Activated naive CD4-positive, alpha-beta T cell (primary cell): ENCODE measurements at places on chromosomes 12 and 14.

GRCh38 chr14:72201645-72202044, 269.4 kb downstream of the RGS6 start:
- no peak for DNase-seq

GRCh38 chr12:111122458-111122878, 202.1 kb upstream of the MYL2 start:
- DNase-seq = no peak

DNA sequence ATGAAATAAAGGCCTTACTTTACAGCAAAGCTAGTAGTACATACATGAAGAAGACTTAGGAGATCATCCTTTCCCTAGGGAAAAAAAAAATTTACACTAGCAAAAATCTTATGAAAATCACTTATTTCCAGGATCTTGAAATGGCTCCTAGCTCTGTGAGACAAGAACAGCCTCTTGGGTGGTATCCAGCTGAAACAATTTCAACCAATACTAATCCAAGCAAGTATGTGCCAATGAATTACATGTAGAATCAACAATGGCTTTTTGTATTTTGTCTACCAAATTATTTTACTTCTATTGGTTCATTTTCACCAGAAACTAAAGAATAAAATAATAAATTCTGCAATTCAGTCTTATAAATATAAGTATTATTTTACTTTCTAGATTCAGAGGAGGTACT, 2.7 kb upstream of the SLCO1A2 start:
- DNase-seq = no peak

DNA sequence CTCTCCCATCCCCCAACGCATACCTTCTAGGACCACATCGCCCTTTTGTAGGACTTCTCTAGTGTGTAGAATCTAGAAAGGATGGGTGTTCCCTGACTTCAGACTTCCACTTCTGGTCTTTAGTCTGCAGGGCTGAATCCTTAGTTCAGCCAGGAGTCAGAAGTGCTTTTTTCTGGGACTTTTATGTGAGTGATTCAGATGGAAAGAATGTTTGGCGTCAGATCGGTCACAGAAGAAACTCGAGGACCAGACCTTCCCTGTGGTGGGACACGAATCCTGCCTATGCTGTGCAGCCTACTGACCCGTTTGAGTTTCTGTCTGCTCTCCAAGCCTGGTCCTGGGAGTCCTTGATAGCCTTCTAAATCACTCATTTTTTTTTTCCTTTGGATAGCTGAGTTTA, 165.4 kb upstream of the SSTR1 start:
- no peak for DNase-seq

GRCh38 chr14:81591266-81591665, 57.6 kb upstream of the SEL1L start:
- DNase-seq = no peak

DNA sequence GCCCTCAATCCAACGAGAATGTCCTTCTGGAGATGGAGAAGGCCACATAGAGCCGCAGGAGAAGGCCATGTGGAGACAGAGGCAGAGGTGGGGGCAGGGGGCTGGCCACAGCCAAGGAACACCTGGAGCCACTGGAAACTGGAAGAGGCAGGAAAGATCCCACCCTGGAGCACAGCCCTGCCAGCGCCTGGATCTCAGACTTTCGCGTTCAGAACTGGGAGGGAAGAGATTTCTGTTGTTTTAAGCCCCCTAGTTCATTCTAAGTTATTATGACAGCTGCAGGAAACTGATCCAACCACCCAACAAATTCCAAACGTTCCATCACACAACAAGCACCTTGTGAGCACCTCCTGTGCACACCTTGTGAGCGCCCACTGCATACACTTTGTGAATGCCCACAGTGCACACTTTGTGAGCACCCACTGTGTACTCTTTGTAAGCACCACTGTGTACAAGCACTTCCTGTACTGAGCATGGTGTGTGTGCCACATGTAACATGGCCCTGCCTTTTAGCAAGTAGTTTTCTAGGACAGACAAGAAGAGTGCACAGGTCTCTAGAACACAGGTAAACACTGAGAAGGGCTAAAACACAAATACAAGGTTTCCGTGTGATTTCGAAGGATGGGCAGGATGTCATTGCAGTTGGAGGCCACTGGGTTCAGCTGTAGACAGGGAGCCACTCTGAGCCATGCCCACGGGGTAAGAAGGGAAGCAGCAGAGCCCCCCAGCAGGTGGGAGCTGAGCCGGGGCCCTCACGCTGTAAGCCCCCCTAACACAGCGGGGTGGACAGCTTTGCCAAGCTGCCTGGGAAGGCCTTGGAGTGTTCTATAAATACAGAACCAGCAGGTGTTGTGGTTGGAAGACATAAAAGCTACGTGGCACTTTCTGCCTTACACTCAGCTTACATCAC, 15.4 kb downstream of the RIMBP2 start:
- no peak for DNase-seq

GRCh38 chr14:92847749-92848148, 53.6 kb downstream of the GOLGA5 start:
- DNase-seq = no peak

- DNase-seq = no peak
Measured at GRCh38 chr12:1885082-1885596, 33.3 kb downstream of the CACNA2D4 start.

GRCh38 chr14:75980856-75981255, 939 bp downstream of the TGFB3 start:
- no peak for DNase-seq

GRCh38 chr12:14256121-14256520, 109.4 kb upstream of the ATF7IP start:
- no peak for DNase-seq

DNA sequence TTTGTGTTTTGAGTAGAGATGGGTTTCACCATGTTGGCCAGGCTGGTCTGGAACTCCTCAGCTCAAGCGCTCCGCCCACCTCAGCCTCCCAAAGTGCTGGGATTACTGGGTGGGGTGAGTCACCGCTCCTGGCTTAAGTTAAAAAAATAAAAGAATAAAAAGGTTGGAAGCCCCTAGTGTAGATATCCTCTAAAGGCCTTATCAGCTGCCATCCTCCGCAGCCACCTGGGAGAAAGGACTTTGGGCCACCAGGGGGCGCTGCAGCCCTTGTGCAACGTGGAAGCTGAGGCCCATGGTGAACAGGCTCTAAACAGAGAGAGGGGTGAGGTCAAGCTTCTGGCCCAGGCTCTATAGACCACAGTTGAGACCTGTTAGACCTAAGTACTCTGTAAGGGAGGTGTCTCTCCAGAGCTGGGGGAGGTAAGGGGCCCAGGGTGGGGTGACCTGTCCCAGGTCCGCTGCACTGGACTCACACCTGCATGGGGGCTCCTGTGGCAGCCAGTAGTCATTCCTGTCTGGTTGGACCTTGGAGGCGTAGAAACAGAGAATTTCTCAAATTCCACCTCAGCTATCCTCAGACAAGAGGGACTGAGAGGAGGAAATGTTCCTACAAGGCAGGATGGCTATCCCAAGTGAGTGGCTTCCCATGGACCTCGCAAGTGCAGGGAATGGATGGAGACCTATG, 14.0 kb upstream of the RACGAP1 start:
- peak; percentile 80 for DNase-seq

DNA sequence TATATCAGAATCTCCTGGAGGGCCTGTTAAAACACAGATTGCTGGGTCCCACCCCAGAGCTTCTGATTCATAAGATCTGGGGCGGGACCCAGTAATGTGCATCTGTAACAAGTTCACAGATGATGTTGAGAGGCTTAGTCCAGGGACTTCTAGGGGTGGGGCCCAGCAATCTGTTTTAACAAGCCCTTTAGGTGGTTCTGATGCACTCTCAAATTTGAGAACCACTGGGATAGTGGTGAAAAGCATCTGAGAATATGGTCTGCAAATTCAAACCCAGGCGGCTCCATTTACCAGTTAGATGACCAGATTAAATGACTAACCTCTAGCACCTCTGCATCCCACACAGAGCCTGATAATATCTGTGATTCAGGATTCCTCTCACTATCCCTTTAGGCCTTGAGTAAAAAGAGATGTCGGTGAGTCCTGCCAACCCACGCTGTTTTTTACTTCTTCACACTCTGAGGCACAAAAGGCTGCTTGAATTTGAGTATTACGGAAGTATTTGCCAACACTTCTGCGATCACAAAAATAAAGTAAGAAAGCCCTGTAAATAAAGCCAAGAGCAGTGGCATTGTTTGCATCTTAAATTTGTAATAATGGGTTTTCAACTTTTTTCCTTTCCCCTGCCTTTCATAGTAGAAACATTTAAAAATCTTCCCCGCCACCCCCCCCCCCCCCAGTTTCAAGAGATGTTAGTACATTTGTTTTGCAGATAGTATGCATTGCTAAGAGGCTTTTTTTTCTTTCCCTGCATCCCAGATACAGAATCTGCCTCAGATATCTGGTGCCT, 1.8 kb upstream of the FRS2 start:
- no peak for DNase-seq

DNA sequence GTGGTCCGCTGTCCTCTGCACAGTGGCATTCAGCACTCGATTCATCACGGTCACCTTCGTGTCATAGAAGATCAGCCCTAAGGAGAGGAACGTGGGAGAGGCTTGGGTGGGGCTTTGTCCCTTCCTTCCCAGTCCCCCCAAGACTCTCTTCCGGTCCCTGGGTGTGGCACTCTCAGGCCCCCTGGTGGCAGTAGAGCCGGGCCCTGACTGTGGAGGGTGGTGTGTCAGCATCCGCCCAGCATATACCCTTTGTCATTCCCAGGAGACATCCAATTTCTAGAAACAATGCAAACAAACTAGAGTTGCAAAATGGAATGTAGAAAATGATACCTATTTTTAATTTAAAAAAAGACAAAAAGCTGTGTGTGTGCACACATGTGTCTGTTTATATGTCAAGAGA, 45.0 kb downstream of the TRAFD1 start:
- DNase-seq = peak; percentile 16

DNA sequence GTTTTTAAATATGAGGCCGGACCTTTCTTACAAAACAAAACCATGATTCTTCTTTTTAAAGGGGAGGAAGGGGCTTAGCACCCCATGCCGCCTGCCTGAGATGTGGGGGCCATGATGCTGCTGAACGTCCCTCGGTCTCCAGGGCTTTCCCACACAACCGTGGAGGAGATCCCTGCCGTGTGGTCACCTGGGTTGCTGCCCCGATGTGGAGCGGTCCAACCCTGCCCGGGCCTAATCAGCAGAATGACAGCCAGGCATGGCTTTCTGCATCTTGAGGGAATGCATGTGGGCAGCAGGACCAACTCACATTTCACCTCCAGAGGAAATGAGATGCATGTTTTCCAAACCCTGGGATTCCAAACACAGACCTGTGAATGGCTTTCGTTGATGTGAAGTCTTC, 48.9 kb upstream of the C14orf180 start:
- no peak for DNase-seq

- no peak for DNase-seq
Measured at GRCh38 chr14:55884819-55885218, 233.4 kb upstream of the PELI2 start.

GRCh38 chr12:2675776-2676175, 119.0 kb upstream of the FKBP4 start:
- DNase-seq = no peak

DNA sequence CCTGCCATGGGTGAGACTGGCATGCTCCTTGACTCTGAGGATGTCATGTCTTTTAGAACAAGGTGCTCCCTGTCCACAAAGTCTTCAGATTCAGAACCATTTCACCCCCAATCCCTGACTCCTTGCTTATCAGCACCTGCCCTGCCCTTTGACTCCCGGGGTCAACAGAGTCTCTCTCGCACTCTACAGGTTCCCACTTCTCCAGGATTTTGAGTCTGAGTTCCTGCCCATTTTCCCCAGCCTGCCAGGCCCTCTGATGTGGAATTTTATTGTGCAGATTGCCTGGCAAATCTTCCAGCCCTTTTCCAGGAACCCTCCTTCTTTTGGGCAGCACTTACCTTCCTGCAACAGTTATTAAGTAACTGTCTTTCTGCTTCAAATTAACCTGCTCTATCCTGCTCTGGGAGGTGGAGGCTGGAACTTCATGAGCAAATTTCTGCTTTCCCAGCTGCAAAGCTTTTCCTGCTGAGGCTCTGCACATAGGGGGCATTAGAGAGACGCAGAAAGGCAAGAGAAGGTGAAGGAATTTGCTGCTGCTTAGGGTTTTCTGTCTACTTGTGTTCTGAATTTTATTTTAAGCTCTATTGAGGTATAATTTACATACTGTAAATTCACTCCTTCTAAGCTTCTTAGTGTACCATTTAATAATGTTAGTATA, 259.1 kb downstream of the PCNX1 start:
- DNase-seq = no peak

- no peak for DNase-seq
Measured at GRCh38 chr12:88931598-88931997, 351.3 kb upstream of the KITLG start.

DNA sequence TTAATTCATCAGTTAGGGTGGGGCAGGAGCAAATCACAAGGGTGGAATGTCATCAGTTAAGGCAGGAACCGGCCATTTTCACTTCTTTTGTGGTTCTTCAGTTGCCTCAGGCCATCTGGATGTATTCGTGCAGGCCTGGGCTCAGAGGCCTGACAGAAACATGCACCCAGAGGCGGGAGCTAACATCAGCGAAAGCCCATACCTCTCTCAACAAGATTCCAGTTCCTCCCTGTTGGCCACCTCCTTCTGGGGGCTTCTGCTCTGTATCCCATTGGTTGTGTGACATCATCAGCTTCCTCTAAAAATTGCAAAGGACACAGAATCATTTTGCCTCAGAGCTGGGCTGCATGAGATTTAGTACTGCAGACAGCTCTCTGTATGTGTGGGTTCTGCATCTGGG, 134.3 kb downstream of the ZNF664 start:
- no peak for DNase-seq

DNA sequence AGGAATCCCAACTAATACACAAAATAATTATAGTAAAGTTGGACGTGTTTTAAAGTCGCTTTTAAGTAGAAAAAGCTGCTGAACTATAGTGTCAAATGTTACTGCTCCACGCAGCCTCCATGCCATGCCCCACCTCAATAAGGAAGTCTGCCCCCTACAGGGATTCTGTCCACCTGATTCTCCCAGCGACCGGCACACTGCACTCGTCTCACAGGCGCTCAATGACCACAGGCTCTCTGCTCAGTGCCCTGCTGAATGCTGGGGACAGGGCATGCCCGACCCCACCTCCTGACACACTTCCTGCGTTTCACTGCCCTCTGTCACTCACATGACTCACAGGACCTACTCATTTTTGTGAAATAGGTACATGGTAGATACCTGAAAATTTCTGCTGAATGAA, 48.9 kb downstream of the BDKRB1 start:
- no peak for DNase-seq

- no peak for DNase-seq
Measured at GRCh38 chr12:57309420-57309819, 58.4 kb upstream of the STAC3 start.

DNA sequence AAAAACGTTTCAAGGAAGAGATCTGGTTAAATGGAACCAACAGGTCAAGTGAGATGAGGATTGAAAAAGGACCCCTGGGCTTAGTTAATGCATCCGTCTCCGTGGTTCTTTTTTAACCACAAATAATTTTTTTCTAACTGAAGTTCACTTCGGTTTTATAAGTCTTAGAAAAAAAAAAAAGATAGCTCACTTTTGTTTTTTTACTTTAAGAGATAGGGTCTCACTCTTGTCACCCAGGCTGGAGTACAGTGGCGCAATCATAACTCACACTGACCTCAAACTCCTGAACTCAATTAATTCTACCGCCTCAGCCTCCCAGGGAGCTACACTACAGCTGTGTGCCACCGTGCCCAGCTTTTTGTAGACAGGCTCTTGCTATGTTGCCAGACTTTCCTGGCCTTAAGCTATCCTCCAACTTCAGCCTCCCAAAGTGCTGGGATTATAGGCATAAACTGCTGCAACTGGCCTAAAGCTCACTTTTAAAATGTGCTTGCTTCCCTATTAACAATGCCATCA, 11.8 kb downstream of the HNRNPC start:
- DNase-seq = no peak
